Mucosa of descending colon (tissue), 3 donors: ENCODE measurements at places on chromosomes 2 and 18. TPM values are rescaled to one million over a fixed set of nuclear protein-coding genes. Genes with fewer than 3 reads are reported as not detected.

DNA sequence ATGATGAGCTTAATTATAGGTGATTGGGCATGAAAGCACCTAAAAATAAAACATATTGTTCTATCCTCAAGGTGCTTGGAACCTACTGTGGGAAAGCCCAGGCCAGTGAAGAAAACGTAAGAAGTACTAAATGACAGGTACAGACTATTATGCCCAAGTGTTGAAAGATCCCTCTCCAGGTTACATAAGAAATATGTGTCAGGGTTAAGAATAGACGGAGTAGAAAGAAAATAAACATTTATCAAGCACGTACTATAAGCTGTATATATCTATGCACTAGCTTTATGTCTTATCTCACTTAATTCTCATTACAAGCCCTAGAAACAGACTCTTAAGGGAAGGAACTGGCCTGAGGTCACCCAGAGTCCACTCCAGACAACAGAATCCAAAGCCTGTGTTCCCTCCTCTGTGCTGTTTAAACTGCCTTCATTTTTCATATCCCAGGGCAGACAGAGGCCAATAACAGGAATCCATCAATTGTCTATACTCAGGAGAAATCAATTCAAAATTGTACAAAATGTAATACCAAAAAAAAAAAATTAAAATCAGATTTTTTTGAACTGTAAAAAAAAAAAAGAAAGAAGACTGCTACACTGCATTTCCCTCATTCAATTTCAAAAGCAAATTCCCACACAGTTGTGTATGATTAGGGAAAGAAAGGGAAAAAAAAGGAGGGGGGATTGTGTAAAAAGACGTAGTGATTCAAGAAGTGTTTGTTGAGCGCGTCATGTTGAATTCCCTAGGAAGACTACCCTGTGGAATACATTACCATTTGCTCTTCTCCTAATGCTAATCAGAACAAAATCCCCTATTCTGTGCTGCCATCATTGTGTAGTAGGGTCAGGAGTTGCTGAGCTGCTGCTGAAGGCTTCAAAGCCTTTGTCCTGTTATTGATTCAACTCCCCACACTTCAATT lies 156.3 kb downstream of the IRS1 start:
- no peak for DNase-seq

GRCh38 chr18:616380-616995 lies 19.7 kb downstream of the CLUL1 start:
- DNase-seq, result no peak

DNA sequence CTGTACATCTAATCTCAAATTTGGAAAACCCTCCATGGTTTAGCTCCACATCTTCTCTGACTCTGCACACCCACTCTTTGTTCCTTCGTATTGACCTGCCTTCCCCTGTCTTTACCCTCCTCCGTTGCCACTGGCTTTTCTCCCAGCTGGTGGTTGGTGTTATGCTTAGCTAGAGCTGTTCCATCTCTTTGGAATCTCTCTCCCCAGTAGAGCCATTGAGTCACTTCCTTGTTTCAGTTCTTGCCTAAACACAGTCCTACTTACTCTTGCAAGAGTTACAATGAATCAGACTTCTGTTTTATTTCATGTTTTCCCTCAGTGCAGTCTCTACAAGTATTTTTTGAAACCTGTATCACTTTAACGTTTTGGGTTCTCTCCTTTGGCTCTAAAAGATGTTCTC lies 263.9 kb downstream of the LTBP1 start:
- DNase-seq, result no peak

GRCh38 chr2:198137733-198138132 lies 333.3 kb downstream of the PLCL1 start:
- no peak for DNase-seq

DNA sequence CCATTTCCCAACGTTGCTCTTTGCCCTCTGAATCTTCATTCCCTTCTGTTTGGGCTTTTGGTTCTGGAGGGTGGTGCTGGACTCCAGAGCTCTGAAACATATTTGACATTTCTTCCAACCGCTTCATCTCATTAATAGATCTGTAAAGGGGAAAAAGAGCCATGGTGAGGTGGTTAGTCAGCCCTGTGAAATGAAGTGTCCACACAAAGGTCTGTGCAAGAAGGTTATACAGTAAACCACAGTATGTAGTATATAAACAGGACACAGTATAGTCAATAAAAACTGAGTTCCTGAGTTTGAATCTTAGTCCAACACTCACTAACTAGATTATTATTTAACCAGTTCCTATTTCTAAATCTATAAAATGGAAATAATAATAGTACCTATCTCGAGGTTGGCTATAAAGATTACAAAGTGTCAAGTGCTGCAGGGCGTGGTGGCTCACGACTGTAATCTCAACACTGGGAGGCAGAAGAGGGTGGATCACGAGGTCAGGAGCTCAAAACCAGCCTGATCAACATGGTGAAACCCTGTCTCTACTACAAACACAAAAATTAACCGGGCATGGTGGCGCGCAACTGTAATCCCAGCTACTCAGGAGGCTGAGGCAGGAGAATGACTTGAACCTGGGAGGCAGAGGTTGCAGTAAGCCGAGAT lies 13.1 kb downstream of the STARD7 start:
- peak; percentile 59 for DNase-seq

GRCh38 chr18:41410006-41410405 lies 545.0 kb upstream of the PIK3C3 start:
- DNase-seq, result no peak

GRCh38 chr2:153432381-153432780 lies 46.2 kb downstream of the RPRM start:
- no peak for DNase-seq

- DNase-seq, result no peak
Measured at GRCh38 chr18:60024857-60025256, 125.1 kb downstream of the PMAIP1 start.

- peak; percentile 57 for DNase-seq
Measured at GRCh38 chr18:5890331-5891183, 4.8 kb downstream of the TMEM200C start.

GRCh38 chr2:11889101-11889850 lies 142.8 kb downstream of the LPIN1 start:
- no peak for DNase-seq

MROH2A gene
- total RNA-seq, result not detected

PPP1R1C gene
- total RNA-seq, result 0.75 TPM

CGREF1 gene
- 1.5 TPM for total RNA-seq
